Stimulated activated CD4-positive, alpha-beta T cell treated with anti-CD3 and anti-CD28 coated beads, TNF-alpha, amount 100 ng/mL, for 1 hour (primary cell): ENCODE measurements at places on chromosomes 13 and 19.
A peak's percentile ranks its signal among the peaks of the same experiment; 100 is the strongest.

GRCh38 chr13:39840201-39840600, 184.7 kb downstream of the COG6 start:
- DNase-seq = no peak

GRCh38 chr19:12837225-12837624, 1.1 kb upstream of the MAST1 start:
- no peak for DNase-seq

DNA sequence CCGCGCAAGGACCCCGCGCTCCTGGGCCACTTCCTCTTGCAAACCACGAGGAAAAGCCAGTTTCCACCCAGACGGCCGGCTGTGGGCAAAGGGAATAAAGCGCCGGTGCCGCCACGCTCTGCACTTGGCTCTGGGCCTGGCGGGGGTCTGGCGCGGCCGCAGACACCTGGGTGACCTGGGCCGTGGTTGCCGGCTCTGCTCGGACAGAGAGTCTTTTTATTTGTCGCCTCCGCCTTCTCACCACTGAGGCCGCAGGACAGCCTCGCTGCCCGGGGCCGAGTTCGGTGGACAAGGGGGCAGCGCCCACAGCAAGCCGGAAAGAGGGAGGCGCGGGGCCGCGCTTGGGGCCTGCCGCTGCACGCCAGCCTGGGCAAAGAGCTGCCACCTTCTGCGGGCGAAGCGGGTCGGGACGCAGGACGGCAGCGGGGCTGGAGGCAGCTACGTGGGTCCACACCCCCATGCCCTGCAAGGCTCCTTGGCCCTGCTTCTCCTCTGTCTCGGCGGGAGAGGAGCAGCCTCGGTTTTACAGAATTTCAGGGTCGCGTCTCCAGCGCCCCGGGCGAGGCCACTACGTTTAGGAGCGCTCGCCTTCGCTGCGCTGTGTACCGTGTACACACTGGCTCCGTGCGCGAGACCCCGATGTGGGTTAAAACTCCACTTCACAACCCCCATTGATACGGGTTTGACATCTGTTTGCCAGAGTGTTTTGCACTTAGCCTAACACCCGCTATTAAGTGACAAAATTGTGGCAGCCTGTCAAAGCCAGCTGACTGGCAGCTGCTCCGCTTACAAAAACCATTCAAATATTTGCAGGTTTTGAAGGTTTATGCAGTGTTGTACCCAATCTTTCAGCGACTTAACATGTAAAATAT, 13.0 kb upstream of the SOX1 start:
- no peak for DNase-seq

GRCh38 chr19:8665468-8666213, 33.0 kb downstream of the ACTL9 start:
- no peak for DNase-seq

- DNase-seq = no peak
These were observed 14.9 kb downstream of the PLA2G4C start for GRCh38 chr19:48095612-48096175.

- no peak for DNase-seq
These were observed 17.7 kb upstream of the CSNK1G2 start for GRCh38 chr19:1923319-1923718.

DNA sequence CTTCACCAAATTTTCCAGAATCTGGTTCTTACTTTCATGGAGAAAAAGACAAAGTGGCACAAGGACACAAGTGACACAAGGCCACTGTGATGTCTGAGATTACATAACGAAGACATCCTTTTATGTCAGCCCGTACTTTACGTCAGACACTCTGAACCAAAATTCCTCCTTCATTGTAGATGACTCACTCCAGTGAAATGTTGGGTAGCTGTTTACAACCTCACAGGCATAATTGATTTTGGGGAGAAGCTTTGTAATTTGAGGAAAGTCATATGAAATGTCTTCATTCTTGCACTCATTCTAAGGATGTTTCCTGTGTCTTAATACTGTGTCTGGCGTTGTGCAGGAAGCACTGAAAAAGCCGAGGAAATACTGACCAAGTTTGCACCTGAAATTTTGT, 20.0 kb upstream of the LGALS14 start:
- no peak for DNase-seq

GRCh38 chr13:41203810-41204209, 9.4 kb upstream of the KBTBD7 start:
- no peak for DNase-seq

DNA sequence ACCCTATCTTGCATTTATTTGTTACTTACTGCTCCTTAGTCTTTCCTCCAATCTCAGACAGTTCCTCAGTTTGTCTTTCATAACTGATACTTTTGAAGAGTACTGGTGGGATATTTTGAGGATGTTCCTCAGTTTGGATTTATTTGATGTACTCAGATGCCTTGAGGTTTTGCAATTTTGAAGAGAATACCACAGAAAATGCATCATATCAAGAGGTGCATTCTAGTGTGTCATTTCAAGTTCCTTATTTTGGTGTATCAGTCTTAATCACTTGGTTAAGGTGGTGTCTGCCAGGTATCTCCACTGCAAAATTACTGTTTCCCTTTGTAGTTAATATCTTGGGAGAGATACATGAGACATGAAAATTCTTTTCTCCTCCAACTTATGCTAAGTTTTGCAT, 75.1 kb downstream of the URI1 start:
- no peak for DNase-seq

DNA sequence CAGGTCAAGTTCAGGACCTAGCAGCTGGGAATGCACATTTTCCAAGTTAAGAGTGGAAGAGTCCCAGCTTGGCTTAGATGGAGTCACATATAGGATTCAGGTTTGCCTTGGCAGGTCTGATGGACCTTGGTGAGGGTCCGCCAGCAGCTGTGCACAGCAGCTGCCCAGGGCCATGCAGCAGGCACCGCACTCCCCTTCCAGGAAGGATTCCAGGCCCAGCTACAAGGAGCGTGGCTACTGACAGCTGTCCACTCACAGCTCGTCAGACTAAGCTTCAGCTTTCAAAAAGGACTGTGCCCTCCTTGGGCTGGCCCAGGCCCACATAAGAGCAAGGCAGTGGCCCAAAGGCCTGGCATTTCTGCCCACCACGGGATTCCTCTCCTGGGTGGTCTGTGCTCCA, 68.4 kb downstream of the ALOX5AP start:
- no peak for DNase-seq

DNA sequence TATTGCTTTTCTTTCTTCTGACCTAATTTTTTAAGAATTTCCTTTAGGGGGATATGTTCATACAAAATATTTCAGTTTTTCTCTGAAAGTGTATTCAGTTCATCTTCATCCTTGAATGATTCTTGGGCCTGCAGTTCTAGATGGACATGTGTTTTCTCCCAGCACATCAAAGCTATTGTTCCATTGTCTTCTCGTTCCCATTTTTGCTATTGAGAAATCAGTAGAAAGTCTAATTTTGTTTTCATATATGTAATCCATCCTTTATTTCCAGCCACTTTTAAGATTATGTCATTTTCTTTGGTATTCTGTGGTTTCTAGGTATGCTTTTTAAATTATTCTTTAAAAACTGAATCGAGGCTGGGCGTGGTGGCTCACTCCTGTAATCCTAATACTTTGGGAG, 15.8 kb upstream of the GRAMD1A start:
- no peak for DNase-seq

DNA sequence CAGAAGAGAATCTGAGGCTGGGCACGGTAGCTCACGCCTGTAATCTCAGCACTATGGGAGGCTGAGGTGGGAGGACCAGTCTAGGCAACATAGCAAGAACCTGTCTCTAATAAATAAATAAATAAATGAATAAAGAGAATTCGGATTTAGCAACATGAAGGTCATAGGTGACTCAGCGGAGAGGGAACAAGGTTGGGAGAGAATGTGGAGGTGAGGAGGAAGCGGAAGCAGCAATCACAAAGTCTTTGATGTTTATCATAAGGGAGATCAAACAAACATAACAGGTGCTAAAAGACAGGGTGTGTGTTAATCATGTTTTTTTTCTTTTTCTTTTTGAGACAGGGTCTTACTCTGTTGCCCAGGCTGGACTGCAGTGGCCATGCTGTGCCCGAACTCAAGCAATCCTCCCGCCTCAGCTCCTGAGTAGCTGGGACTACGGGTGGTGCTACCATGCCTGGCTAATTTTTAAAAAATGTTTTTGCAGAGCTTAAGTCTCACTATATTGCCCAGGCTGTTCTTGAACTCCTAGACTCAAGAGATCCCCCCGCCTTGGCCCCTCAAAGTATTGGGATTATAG, 16.3 kb downstream of the PBX4 start:
- DNase-seq = no peak

GRCh38 chr13:80551650-80552497, 210.9 kb upstream of the SPRY2 start:
- no peak for DNase-seq

DNA sequence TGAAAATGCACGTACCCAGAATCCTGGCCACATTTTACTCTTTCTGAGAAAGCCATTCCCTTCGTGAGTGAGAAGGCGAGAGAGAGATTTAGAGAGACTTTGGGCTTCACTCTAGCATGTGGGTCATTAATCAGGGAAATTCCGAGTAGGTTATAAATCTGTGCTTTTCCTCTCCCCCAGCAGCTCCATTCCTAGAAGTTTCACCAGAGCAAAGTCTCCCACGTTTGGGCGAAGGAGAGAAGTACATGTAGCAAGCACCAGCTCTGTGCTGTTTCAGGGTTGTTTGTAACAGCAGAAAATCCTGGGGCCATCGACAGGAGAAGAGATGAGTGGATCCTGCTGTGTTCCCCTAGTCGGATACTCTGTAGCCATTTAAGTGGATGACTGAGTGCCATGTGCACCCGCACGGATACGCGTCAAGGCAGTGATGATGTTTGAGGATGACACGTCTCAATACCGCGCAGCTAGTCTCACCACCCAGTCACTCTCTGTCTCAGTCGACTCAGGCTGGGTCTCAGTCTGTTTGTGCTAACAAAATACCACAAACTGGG, 131.8 kb upstream of the PEG3 start:
- no peak for DNase-seq

GRCh38 chr13:31007417-31007816, 75.0 kb downstream of the TEX26 start:
- no peak for DNase-seq

DNA sequence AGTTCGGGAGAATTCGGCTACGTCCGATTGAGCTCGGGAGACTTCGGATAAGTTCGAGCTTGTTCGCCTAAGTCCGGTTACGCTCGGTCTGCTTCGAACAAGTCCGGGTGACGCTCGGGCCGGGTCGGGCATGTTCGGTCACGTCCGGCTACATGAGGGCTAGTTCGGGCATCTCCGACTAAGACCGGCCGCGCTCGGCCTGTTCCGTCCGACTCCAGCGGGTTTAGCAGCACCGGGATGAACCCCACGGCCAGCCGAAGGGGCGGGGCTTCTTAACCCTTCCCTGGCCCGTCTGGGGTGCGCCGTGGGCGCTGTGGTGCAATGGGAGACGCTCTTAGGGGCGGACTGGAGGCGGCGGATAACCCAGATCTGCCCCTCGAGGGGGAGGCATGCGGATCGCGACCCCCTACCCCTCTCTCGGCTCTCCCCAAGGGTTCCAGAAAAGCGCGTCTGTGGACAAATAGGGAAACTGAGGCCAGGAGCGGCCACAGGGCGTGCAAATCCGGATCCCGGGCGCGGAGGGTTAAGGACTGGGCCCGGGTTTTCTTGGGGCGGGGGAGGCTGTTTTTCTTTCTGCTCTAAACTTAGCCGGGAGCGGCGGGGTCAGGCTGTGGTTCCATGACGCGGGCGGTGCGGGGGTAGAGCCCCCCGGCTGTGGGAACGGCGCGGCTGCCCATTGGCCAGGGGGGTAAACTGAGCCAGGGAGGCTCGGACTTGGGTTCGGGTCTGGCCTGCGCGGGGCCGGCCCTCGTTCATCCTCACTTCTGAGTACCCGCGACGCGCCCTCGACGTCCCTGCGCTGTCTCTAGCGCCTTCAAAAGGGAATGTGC, 1.5 kb downstream of the PDE4C start:
- DNase-seq = peak; percentile 70

- no peak for DNase-seq
These were observed 1.3 kb upstream of the SPIB start for GRCh38 chr19:50417111-50418081.

DNA sequence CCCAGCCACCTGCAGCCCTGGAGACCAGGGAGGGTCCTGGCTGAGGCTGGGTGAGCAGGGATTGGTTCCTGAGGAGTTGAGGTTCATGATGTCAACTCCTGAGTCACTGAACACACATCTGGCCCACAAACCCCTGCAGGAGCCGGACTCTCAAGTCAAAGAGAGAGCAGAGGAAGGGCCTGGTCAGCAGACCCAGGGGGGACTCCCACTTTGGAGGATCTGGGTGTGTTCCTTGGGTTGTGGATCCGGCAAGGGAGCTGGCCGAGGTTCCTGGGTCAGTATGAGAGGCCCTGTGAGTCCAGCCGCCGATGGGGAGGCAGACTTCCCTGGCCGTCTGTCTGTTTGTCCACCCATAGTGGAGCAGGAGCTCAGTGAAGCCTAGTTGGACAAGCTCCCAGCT, 4.0 kb downstream of the SLC7A10 start:
- DNase-seq = no peak

GRCh38 chr19:28117143-28117542, 1095.8 kb downstream of the UQCRFS1 start:
- DNase-seq = no peak

- no peak for DNase-seq
These were observed 1.1 kb downstream of the PGLS start for GRCh38 chr19:17512574-17512939.

- DNase-seq = no peak
These were observed 9.1 kb downstream of the GPR183 start for GRCh38 chr13:99298056-99298455.

DNA sequence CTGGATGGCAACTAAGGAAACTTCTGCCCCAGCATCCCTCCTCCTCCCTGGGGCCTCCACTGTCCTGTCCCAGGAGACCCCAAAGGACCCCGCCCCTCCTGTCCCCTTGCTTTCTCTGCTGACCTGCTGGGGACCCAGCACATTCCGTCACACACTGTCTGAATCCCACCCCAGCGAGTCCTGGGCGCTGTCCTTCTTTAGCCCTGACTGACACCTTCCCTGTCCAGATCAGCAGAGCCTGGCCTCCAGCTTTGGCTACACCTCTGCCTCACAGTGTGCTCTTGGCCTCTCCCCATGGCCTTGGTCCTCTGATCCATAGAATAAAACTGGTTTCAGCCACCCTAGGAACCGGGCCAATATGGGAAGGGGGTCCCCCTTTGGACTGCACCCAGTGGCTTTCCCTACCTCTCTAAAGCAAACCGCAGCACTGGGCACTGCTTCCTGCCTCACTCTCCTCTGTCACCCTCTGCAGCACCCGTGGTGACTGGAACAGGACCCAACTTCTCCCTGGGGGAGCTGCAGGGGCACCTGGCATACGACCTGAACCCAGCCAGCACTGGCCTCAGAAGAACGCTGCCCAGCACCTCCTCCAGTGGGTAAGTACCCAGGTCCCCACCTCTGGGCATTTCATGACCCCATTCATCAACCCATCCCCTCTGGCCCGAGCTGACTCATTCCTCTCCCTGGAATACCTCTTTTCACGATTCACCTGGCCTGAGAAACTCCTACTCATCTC, 46.4 kb downstream of the SMIM24 start:
- no peak for DNase-seq

GRCh38 chr13:30082391-30082790, 225.0 kb downstream of the KATNAL1 start:
- no peak for DNase-seq

DNA sequence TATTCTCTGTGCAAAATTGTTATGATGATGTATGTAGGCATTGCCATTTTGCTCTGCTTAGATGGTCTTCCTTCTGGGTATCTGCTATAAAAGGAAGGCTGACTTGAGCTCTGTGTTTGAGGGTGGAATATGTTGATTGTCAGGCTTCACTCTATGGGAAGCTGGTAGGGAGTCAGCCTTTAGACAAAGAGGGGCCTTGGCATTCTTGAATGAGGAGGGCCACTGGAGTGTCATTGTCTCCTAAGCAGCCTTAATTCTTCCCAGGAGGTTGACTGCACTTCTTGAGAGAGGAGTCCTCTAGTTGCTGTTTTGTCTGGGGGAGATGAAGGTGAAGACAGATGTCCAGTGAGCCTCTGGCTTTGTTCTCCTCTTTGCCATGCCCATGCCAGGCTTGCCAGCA, 266.8 kb downstream of the KCNRG start:
- no peak for DNase-seq
